Liver (tissue), 10 donors: ENCODE measurements at places on chromosomes 2 and 18.

DNA sequence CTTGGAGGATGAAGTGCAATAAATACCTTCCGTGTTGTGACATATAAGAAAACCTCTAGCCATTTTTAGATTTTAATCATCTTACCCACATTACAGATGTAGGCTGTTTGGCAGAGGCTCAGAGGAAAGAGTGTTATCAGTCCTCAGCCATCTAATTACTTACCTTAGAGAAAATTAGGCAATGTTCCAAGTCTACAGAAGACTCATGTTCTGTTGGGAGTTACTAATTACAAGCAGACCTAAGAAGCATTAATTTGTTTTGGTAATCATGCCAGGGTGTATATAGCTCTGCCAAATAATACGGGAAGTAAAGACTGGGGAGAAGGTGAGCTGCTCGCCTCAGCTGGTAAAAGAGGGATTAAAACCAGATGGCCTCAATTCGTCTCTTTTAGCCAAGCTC, 125.8 kb upstream of the PGAP1 start:
- DNase-seq = no peak

DNA sequence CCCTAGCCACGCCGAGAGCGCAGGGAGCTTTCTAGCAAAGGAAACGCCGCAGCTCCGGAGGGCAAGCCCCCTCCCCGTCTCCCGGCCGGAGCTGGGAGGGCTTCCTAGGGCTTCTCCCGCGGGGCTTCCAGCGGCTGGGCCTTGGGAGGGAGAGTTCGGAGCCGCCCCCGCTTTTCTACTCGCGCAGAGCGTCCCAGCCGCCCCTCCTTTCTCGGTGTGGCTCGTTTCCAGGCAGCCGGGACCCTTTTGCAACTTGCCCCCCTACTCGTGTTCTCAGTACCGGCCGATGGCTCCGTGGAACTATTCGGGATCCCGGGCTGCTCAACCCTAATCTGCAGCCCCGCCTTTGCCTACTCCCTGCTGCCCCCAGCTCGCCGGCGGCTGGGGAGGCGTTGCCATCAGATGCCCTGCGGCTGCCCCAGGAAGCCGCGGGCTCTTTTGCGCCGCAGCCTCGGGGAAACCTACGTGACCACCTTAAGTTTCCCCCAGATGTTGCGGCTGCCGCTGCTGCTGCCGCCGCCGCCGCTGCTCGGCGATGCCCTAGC, 1.5 kb upstream of the NR4A2 start:
- peak; percentile 65 for DNase-seq

- peak; percentile 40 for DNase-seq
Measured at GRCh38 chr2:238420442-238420841, 6.3 kb upstream of the ASB1 start.

DNA sequence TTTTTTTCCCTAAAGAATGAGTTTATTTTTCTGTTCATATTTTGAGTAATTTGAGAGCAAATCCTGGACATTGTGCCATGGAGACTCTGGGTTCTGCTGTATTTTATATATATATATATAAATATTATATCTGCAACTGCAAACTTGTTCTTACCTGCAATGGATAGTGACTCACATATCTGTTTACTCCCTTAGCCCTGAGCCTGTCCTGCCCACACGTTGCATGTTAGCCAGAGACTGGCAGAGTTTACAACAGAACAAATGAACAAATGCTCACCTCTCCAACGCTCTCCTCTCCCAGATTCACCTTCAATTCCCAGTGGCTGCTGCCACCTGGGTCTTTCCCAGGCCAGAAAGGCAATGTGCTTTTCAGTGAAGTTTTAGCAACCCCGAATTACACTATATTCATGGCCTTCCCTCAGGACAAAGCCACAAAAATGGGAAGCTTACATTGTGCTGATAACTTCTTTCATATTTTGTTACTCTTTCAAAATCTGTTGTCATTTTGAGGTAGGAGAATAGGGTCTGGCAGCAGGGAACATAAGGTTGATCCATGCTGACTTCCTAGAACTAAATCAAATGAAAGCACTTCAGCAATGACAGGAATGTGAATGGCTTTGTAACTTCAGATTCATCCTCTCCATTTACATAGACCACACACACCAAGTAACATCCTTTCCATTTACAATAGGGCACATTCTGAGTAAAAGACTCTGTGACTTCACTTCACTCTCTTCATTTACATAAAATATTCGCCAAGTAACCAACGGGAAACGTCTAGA, 105.4 kb upstream of the FAM110C start:
- DNase-seq = no peak

DNA sequence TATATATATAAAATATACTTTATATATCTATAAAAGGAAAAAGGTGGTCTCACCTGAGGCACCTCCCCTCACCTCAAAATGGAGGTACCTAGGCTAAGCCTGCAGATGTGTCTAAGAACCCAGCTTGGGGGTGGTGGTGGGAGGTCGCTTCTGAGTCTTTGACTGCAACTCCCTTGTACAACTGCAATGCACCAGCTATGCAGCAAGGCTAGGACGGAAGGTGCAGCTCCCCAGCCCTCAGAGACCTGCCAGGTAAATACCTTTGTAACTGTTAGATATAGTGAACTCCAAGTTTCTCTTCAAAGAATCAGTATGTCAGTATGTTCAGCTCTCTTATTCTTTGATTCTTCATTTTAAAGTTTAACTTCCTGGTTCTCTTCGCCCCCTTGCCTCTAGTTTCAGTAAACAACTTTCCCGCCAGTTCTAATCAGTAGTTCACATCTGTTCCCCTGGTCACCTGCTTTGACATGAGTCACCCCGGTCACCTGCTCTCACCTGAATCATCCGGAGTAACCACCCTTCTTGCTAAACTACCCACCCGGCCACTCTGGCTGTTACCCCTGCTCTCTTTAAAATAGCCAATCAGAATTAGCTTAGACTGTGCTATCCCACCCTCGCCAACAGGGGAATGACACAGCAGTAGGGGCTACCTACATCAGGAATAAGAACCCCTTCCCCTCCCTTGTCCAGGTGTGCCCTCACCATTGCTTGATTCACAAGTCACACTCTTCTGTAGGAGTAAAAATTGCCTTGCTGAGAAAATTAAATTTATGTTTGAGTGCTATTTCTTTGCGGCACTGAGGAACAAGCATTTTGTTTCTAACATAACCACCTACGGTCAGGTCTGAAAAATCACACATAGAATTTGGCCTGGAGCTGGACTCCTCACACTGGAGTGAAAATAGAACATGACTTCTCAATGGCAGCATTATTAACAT, 24.7 kb upstream of the IMPA2 start:
- no peak for DNase-seq

DNA sequence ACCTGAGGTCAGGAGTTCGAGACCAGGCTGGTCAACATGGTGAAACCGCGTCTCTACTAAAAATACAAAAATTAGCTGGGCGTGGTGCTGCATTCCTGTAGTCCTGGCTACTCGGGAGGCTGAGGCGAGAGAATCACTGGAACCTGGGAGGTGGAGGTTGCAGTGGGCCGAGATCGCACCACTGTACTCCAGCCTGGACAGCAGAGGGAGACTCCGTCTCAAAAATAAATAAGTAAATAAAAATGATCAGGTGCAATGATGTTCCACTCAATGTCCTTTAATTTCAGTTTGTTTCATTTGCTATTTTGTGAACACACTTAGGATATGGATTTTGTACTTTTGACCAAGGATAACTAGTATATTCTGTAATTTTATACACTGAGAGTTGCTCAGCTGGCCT, 9.3 kb downstream of the HADHA start:
- DNase-seq = no peak

GRCh38 chr2:120536141-120536540, 190.2 kb downstream of the INHBB start:
- DNase-seq = no peak

- no peak for DNase-seq
Measured at GRCh38 chr2:230578106-230578505, 134.5 kb upstream of the CAB39 start.

DNA sequence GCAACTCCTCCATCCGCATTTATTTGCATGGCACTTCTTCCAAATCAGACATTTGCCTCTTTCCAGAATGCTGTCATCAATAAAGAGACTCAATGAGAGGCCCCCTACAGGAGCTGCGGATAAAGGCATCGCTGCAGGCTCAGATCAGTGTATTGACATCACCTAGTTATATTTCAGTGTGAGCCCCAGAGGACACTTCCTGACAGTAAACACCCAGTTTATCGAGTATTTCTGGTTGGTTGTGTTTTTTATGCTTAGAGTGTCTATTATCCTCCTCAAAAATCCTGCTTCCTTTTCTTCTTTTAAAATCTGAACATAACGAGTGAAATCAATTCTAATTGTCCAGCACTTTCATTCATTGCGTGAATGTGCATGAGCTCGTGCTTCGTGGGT, 38.8 kb downstream of the NRP2 start:
- no peak for DNase-seq

DNA sequence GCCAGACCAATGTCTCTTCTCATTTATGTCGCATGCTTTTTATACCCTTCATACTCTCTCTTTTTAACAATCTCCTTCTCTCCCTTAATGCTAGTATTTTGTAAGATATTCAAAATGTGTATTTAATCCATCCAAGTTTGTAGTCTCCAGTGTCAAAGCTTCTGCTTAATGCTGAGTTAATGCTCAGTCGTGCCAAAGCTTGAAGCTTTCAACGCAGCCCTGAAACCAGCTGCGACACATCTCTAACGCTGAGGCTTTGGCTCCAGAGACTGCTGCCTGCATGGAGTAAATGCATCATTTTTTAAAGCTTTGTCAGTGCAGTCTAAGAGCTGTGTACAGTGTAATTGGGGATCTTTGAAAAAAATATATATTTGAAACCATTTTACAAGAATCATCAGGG, 2108.8 kb upstream of the PIK3C3 start:
- no peak for DNase-seq

GRCh38 chr2:222320436-222321395, 21.9 kb upstream of the PAX3 start:
- DNase-seq = peak; percentile 31

DNA sequence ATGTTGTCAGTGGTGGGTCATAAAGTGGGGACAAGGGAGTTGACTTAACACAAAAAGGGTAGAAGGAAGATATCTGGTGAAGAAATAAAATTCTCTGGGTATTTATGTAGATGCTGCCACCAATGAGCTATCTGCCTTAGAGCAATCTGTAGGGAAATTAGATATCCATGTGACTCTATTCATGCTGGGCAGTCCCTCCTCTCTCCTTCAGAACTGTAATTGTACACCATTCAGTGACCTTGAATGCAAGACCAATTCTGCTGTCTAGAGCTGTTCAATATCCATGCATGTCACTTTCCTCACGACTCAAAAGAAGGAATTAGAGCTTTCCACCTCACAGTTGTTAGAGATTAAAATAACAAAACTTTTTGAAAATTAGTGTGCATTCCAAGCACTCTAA, 28.6 kb upstream of the TDRD15 start:
- no peak for DNase-seq

GRCh38 chr2:171136024-171136423, 24.7 kb downstream of the TLK1 start:
- DNase-seq = no peak

DNA sequence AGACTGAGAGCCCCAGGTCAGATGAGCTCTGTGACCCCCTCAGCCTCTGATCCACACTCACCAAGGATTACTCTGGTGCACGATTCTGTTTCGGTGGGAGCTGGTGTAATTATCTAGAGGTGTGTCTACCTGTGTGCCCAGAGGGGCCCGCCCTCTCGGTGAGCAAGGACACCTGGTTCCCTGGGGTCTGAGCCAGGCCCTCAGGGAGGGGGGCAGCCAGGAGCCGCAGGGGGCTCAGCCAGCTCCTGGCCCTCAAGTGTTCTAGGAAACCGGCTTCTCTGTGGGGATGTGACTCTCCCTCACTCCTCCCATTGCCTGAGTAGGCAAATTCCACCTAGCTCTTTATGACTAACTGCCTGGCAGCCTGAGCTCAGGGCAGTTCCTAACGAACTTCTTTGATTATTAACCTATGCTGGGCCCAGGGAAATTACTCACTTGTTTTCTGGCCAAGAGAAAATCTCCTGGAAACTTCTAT, 17.4 kb downstream of the AGAP1 start:
- no peak for DNase-seq

DNA sequence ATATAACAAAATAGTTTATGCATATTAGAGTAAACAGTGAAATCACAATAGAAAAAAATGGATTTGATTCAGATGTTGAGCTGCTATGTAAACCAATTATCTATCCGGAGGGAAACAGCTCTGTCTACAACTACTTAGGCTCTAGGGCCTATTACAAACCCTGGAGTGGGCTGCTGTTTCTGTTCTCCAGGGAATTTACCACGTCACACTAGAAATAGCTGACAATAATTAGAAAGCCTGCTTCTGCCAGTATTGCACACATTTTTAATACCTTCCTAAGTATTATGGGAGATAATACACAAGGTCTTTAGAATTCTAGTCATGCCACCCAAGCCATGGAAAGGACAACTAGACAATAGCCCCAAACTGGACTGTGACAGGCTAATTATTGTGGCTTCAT, 411.1 kb downstream of the FIGN start:
- no peak for DNase-seq

DNA sequence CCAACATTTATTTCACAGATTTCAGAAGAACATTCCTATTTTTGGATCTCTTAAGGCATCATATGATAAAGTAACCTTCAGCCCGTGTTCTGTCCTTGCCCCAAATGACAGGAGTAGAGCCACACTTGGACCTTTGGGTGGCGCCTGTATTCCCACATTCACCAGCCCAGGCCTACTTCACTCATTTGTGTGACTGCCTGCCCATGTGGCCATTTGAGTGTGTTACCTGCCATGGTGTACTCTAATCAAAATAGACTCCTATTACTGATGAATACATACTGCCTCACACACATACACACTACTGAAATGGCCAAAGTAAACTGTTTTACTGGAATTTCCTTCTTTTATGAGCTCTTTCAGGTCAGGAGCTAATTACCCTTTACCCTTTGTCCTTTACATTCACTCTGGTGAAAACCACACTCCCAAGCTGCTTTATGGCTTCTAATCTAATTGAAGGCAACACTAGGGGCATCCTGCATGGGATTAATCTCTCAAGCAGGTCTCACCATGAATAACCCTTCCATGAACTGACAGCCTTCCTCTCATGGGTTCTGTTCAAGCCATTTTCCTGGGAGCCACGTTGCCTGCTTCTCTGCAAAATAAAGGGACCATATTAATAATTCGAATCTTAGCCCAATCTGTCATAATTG, 271.0 kb upstream of the GALNT5 start:
- DNase-seq = no peak

DNA sequence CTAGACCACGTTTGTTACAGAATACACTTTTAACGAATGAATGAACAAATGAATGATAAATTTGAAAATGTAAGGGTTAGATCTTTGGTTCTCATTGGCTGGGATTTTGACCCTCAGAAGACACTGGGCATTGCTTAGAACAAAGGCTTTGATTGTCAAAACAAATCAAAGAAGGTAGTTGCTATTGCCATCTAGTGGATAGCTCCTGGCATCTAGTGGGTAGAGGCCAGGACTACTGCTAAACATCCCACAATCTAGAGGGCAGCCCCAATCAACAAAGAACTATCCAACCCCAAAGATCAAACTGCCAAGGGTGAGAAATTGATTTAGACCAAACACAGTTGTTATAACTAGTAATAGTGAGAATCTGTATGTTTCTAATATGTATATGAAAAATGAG, 552.3 kb downstream of the KCNJ3 start:
- DNase-seq = no peak

- peak; percentile 42 for DNase-seq
Measured at GRCh38 chr2:101419096-101419663, 31.9 kb upstream of the CREG2 start.
